ENCODE measurements at places on chromosomes 5 and 9.

GRCh38 chr9:28961623-28962022 is 1388.3 kb upstream of the C9orf72 start:
- DNase-seq = no peak

GRCh38 chr5:15286650-15287049 is 213.3 kb upstream of the FBXL7 start:
- no peak for DNase-seq

DNA sequence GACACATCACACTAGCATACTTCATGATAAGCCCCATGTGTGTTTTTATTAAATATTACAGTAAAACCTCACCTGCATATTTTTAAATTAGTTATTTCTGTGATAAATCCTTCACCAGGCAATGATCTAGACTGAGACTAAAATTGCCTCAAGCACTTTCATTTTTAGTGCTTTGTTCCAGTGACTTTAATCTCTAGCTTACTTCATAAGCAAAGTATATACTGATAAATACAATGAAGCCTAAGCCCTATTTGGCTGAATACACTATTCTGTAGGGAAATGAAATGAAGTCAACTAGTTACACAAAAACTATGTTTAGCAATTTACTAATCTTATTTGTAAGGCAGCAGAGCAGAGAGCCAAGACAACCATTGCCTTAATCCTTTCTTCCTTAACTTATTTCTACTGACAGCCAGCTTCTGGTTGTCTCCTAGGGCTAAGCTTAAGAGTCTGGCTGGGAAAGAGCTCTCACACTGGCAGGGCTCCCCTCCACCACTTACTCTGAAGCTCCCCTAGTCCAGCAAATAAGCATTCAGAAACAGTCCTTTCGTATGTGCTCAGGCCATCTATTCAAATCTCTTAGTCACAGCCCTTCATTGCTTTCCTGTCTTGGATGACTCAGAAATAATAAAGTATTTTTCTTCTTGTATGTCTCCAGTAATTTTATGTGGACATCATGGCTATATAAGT is 31.4 kb upstream of the MTAP start:
- no peak for DNase-seq

GRCh38 chr9:15238646-15239045 is 68.4 kb downstream of the TTC39B start:
- DNase-seq = no peak

GRCh38 chr9:3045153-3045552 is 201.3 kb upstream of the PUM3 start:
- no peak for DNase-seq

- DNase-seq = no peak
Observed at GRCh38 chr9:90517103-90517502, 125.5 kb downstream of the DIRAS2 start.

DNA sequence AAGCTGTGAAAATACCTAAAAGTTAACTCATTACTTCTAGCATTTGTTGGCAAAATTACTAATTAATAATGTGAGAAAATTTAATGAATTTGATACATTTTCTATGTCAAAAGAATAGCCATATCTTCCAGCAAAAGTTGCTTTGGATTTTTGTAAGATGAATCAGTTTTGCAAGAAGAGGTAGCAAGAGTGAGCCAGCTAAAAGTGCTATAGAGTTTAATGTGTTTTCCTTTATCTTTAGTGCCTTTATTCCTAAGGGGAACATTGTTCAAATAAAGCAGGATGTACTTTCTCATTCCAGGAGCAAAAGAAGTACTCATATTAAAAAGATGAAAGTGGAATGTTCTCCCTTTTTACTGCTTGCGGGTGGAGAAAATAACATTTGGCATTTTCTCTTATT is 622.2 kb downstream of the ANXA1 start:
- DNase-seq = no peak

- DNase-seq = no peak
Observed at GRCh38 chr9:93697352-93698139, 121.2 kb downstream of the PHF2 start.

DNA sequence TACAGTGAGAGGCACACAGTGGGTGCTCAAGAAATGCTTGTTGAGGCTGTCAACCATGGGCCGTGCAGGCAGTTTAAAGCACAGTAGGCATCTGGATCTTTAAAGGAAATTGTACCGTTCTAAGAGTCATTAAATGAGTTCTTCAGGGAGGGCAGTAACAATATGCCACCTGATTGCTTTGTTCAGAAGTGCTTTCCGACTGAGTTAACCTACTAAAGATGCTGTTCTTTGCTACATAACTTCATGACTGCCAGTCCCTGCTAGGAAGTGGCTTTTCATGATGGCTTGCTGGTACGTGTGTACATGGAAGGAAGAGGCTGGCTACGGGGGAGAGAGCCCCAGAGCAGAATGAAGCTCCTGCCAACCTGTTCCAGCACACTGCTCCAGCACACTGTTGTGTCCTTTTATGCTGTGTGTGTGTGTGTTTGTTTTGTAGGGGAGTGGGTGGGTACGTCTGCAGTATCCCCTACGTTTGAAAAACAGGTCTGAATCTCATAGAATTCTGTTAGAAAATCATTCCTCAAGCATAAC is 41.9 kb upstream of the PPP2R2B start:
- no peak for DNase-seq

DNA sequence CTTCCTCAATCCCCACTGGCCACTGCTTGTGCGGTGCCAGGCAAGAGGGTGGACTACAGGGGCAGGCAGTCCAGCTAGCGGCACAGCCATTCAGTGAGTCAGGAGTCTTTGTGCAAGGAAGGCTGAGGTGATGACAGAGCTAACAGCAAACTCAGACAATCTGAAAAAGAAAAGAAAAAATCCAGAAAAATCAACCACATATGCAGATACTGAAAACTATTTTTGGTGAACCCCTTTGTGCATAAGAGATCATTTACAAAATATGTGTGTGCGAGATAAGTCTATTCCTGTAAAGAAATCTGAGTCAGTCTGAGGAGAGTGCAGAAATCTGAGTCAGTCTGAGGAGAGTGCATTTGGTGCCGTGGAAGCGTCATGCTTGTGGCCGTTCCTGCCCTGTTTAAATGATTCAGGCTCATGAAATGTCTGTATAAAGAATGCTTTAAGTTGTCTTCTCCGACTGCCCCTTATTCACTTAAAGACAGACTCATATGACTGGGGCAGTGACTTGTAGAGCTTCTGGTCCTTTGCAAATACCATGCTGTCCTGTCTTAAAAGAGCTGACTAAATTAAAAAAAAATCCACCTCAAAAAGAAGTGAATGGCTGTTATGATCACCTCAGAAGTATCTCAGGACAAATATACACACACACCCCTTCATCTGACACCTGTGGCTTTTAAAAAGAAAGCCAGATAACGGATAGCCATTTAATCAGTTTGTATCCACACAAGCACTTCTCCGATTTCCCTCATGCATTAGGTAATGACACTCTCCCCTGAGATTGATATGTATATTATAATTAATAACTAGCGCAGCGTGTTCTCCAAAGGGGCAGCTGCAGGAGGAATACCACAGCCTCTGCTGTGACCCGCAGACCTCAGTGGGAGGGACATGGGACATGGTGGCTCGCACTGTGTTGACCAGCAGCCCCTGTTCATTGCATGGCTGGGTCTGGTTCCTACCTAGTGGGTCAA is 47.3 kb downstream of the TRIO start:
- DNase-seq = no peak

GRCh38 chr9:127083138-127083980 is 39.1 kb downstream of the ANGPTL2 start:
- DNase-seq = no peak

- DNase-seq = no peak
Observed at GRCh38 chr5:93755716-93756115, 14.3 kb upstream of the POU5F2 start.
